RWPE1 (cell line): ENCODE measurements at places on chromosomes 16 and 17.

DNA sequence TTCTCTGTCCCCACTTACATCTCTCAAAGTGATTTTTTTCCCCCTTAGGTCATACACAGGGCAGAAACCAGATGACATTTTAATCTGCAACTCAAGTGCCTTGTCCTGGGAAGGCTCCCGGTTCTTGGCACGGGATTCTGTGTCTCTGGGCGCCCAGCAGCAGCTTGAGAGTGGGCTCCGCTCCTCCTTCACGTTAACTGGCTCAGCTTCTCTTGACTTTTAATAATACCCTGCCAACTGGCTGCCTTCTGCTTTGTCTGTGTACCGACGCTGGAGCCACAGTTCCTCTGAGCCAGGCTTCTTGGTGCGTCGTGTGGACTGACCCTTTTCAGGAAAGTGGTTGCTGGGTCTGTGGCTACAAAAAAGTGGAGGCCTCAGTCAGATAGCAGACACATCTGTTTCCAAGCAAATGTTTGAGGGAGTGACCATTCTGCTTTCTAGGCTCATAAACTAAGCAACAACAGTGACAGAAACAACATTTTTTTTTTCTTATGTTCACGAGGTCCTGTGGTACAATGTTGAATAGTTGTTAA is 64.9 kb downstream of the IRF8 start:
- DNase-seq = no peak

- no peak for DNase-seq
Measured at GRCh38 chr17:31917065-31917529, 15.6 kb upstream of the UTP6 start.

DNA sequence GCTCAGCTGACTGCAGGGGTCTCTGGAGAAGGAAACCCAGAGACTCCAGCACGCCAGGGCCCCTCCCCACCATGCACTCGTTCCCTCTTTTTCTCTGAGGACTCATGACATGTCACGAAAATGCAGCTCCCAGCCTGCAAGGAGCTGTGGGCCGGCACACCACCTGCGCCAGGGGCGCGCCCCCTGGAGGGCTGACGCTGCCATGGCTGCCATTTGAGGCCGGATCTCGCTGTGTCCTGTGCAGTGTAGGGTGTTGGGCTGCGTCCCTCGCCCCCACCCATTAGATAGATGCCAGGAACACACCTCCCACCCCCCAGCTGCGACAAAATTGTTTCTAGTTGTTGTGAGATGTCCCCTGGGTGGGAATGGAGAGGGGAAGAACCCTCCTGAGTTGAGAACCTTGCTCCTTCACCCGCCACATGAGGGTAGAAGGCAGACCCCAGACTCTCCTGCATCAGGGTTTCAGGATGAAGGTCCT is 8.2 kb downstream of the SYNGR2 start:
- no peak for DNase-seq

GRCh38 chr16:2771496-2772402 is 5.3 kb downstream of the ELOB start:
- no peak for DNase-seq

DNA sequence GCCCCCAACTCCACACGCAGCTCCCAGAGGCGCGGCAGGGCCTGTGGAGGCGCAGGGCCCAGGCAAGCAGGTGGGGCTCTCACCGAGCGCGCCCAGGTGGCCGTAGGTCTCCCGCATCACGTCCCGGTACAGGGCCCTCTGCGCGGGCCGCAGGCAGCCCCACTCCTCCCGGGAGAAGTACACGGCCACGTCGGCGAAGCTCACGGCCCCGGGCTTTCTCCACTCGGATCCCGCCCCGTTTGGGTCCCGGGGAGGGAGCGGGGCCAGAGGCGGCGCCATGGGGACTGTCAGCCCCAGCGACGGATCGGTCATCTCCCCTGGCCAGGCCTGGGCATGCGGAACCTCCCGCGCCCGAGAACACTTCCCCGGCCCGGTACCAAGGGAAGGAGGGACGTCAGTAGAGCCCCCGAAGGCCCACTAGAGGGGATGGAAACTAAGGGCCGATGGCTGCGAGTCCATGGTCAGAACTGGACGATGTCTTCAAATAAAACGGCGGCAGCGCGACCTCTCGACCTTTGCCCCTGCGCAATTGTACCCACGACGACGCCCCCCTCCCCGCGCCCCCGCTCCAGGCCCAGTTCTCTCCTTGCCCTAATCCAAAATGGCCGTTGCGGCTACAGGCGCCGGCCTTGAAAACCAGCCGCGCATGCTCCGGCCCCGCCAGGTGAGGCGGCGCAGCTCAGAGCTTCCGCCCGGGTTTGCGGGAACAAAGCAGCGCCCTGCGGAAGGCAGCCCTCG is at the start of gene ZNF747:
Gene ZNF747, minus strand, starts transcription at position 491 of the 738 bp plus-strand sequence. Its CDS starts 179 bp downstream, at position 312.
- DNase-seq = peak; percentile 83

GRCh38 chr17:49851387-49852291 is 3.8 kb upstream of the TAC4 start:
- no peak for DNase-seq
